SHP77 (cell line): ENCODE measurements at places on chromosomes 5 and 9.
A peak's percentile ranks its signal among the peaks of the same experiment; 100 is the strongest.

GRCh38 chr5:1281038-1281882, 13.6 kb downstream of the TERT start:
- no peak for DNase-seq

DNA sequence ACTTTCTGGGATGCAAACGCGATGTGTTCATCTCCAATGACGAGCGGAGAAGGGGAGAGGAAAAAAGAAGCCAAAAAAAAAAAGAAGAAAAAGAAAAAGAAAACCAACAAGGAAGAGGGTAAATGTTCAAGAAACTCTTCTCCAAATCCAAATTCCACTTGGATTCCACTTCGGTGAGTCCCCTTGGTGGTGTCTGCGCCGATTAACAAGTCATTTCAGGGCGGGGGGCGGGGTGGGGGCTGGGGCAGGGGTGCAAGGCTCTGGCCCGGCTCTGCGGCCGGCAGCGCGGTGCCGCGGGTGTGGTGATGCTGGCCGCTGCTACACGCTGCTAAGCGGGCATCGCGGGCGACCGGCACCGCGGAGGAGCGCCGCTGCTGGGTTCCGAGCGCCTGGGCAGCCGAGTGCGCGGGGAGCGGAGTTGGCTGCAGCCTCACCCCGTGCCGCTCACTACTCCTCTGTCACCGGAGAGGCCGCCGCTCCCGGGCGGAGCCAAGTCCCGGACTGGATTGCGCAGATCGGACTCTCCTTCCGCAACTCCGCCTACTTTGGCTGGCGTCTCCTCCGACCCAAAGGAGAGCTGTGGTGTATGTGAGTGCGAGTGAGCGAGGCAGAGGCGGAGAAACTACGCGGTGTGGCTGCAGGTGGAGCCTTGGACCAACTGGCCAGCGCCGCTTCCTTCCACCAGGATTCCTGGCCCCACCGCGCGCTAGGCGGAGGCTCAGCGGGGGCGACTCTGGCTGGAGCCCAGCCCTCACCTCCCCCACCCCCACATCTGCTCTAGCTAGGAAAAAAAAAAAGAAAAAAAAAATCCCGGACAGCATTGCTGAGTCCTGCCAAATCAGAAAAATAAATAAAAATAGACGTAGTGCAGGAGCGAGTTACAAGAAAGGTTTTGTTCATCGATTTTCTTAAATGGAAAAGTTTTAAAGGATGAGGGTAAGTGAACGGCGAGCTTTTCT, at the start of gene SEMA6A:
SEMA6A (minus strand) TSS at position 457 of the 959 bp plus-strand sequence. CDS start 69,879 bp downstream, outside the sequence.
- no peak for DNase-seq

- no peak for DNase-seq
Observed at GRCh38 chr5:140497897-140498296, 49.6 kb upstream of the EIF4EBP3 start.

DNA sequence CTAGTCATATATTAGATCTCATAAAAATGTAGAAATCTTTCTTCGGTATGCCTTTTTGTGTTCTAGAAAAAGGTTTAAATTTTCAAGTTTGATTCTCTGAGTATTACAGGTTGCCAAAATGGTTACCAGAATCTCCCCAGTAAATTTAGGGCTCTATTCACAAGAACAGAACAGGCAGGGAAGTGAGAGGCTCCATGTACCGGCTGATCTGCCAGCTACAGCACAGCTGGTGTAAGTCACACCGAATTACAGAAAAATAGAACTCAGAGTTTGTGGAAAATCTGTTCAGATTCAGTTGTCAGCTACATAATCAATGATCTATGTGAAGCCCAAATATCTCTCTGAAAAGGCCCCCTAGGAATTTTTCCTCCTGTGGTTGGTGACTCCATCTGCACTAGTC, 10.5 kb downstream of the FAM81B start:
- DNase-seq: no peak

- no peak for DNase-seq
Observed at GRCh38 chr9:37174247-37174646, 53.9 kb downstream of the ZCCHC7 start.

DNA sequence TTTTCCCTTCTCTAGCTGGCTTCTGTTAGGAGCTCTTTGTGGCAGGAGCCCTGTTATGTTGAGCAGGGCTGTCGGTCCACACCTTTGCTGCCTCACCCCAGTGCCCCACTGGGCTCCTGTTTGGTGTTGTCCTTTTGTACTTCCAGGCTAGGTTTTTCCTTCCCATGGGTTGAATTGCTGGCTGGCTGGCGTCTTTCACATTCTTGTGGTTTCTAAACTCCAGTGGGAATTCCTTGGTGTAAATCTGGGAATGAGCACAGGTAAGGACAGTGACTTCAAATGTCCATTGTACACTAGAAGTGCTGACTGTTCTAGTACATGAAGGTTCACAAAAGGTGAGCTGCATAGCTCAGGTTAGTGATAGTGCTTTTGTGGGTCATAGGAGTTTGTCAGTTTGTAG, 30.4 kb downstream of the RASGRF2 start:
- DNase-seq: no peak

DNA sequence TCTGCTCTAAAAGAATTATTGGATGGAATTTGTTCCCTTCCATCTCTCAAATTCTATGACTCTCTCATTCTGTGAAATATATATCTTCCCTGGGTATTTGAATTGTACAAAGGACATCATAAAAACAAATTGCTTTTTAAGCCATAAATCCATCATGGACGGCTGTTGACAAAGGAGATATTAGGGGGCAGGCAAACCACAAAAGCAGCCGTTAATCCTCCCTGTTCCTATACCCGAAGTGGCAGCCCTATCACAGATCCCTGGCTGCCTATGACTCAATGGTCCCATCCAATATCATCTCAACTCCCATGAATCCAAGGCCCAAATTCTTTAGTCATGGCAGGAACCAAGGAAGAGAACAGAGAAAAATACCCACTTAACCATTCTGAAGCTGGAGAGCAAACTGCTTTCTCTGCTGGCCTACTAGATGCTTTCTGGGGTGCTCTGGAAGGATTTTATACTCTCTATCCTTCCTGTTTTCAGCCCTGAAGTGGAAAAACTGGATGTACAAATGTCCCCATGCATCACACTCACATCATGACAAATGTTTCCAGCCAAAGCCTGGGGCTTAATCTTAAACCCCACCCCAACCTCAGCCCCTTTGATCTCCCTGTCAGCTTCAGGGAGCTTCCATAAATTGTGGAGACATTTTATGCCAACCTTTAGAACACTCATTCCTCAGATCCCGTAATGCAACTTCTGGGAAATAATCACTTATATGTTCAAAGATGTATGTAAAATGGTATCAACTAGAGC, 59.5 kb downstream of the FAM114A2 start:
- DNase-seq: no peak

DNA sequence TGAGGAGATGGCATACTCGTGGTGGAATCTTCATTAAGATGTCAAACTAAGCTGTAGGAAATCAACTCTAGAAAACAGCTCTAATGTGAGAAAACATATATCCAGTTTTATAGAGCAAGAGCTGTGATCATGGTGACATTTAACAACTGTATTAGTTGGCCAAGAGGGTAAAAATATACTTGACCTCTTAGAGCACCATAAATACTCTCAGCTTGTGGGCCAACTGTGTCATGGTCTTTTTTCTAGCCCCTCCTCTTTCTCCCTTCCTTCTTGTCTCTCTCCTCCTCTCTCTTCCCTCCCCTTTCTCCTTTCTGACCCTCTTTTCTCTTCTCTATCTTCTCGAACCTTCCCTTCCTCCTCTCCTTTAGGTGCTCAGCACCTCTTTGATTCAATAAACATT, 54.7 kb downstream of the TMC1 start:
- DNase-seq: no peak

DNA sequence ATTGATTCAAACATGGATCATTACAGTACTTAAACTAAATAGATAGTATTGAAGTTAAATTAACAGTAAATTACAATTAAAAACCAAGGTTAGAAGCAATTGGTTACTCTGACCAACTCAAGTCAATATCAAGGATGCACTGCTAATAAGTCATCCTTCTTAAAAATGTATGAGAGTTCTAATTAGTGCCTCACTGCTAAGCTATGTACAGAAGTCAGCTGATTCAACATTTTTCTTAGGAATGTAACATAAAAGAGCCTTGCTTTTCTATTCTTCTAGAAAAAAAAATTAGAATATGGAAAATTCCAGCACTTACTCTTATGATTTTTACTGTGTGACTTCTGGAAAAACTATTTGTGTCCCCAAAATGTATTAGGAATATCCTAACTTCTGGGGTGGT, 75.7 kb upstream of the FBN2 start:
- no peak for DNase-seq

DNA sequence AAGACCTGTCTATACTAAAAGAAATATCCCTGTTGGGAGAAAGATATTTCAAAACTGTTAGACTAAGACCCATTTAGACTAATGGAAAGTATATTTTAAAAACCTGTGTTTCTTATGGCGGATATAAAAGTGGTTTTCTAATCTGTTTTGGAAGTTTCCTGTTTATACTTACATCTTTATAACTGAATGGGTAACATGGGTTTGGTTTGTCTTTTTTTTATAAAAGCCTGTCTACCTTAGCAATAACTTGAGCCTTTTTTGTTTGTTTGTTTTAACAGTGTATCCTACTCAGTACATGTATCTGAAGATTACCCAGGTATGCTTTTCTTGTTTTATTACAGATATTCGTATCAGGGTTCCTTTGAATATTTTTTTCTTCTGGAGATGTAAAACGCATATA, 83.4 kb downstream of the PARP8 start:
- DNase-seq: no peak

DNA sequence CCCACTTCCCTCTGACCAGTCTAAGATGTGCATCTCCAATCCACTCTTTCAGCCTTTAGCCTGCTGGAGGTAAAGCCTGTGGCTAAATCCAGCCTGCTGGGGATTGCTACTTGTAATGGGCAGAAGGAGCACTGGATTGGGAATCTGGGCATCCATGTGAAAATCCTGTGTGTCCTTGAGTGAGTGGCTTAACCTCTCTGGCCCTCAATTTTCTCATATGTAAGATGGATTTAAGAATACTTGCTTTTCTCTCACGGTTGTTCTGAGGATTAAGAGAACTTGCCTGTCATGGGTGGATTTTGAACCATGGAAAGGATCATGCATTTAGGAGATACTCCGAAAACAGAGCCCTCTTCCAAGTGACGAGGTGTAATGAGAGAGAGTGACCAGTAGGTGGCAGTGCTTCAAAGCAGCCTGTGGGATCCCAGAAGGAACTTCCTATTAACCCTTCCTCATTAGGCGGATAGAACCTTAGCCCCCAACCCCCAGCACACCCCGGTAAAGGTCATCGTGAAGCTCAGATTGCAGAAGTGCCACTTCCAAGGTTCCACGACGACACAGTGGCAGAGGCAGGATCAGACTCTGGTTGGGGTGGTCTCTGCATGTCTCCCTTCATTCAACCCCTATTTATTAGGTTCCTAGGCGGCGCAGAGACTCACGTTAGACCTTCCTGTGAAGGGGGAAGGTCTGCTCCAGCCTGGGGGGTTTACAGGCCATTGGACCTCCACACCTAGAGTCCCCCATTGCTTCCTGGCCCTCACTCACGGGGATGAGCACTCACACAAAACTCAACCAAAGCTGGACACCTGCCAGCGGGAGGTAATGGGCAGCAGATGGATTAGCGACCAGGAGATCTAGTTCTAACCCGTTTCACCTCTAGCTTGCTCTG, 68.7 kb upstream of the ZNF618 start:
- DNase-seq: peak; percentile 38

DNA sequence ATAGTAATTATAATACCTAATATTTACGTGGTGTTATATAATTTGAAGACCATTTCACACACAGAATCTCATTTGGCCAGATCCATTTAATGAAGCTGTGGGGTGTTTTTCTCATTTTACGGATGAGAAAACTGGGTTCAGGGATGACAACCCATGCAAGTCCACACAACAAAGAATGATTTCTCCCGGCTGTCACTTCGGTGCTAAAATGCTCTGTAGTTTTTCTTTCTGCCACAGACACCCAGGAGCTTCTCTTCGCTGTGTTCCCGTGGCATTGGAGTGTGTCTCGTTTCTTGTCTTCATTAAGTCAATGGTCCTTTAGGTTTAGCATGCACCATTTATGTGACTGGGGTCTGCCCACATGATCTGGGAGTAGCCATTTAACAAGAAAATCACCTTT, 308.5 kb downstream of the ENC1 start:
- no peak for DNase-seq

DNA sequence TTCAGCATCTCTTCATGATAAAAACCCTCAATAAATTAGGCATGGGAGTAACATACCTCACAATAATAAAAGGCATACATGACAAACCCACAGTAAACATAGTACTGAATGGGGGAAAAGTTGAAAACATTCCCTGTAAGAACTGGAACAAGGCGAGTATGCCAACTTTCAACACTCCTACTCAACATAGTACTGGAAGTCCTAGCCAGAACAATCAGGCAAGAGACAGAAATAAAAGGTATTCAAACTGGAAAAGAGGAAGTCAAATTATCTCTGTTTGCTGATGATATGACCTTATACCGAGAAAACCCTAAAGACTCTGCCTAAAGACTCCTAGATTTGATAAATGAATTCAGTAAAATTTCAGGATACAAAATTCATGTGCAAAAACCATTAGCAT, 167.6 kb downstream of the TMEM38B start:
- DNase-seq: no peak

DNA sequence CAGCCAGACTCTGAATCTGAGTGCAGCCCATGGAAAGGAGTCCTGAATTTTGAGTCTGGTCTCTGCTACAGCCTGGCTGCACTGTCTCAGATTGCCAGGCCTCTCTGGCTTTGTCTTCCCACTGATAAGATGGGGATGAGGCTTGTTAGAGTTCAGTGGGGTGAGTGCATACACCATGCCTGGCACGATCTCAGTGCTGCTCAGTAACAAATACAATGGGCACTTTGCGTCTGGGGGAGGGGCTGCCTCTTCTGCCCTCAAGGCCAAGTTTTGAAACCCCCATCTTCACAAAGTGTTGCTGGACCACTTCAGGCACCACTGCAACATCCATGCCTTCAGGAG, 49.0 kb downstream of the PPARGC1B start:
- no peak for DNase-seq

- no peak for DNase-seq
Observed at GRCh38 chr9:126084008-126084407, 242.6 kb upstream of the MVB12B start.

GRCh38 chr5:22651355-22651754, 201.8 kb downstream of the CDH12 start:
- no peak for DNase-seq

DNA sequence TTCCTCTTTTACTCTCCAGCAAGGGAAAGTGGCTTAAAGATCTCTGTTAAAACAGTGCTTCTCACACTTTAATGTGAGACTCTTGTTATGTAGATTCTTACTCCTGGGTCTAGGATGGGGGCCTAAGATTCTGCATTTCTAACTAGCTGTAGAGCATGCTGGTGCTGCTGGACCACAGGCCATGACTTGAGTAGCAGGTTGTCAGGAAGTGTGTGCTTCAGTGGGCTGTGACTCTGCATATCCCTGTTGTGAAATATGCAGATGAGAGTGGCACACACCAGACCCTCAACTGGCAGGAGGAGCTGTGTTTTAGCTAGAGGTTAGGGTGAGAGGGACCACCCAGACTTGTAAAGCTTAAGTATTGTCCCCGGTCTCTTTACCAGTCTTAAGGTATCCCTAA, 191.1 kb upstream of the DMRT1 start:
- DNase-seq: no peak

GRCh38 chr5:116456036-116456435, 118.6 kb downstream of the SEMA6A start:
- DNase-seq: no peak
